Lower leg skin (tissue), 4 donors: ENCODE measurements at places on chromosomes 11 and 22.
A peak's percentile ranks its signal among the peaks of the same experiment; 100 is the strongest.

DNA sequence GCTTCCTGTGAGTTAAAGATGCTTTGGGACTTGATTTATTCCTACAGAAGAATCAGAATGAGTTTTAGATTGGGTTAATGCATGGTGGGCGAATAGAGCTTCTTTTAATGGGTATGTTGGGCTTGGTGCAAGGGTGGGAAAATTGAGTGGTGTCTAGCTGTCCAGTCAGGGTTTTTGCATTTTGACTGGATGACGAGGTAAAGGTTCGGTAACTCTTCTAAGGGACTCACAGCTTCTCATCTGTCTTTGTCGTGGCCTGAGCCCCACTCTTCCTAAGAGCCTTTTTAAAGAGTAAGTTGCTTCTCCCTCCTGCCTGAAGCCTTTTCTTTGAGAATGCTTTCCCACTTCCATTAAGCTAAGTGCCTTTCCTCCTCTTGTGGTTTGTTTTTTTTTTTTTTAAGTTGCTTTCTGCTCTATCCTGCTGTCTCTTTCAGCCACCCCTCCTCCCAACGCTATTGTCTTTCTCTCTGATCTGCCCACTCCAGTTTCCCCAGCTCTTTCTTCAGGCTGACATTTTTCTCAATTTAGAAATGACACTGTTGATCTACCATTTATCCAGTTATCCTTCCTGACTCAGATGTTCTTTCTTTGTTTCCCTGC, 1.1 kb downstream of the DPF2 start:
- no peak for DNase-seq

- DNase-seq, result no peak
Observed at GRCh38 chr11:5736396-5736795, at the start of gene OR56B1. OR56B1 (plus strand) TSS chr11:5736448; CDS start chr11:5736517, 69 bp downstream.

DNA sequence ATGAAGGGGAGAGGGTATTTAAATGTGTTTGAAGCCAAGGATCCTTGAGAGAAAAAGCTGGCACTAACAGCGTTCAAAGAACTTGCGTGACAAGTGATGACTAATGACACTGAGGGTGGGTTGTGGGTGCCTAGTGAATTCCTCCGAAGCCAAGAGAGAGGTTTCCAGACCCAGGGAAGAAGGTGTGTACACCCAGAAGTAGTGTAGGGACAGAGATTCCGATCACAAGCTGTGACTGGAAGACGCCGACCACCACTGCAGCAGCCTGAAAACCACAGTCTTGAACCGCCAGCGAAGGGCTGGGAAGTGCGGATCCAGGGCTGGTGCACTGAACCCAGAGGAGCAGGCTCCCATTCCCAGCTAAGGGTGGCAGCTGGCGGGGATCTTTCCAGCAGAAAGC, 9.5 kb downstream of the PPARA start:
- no peak for DNase-seq

DNA sequence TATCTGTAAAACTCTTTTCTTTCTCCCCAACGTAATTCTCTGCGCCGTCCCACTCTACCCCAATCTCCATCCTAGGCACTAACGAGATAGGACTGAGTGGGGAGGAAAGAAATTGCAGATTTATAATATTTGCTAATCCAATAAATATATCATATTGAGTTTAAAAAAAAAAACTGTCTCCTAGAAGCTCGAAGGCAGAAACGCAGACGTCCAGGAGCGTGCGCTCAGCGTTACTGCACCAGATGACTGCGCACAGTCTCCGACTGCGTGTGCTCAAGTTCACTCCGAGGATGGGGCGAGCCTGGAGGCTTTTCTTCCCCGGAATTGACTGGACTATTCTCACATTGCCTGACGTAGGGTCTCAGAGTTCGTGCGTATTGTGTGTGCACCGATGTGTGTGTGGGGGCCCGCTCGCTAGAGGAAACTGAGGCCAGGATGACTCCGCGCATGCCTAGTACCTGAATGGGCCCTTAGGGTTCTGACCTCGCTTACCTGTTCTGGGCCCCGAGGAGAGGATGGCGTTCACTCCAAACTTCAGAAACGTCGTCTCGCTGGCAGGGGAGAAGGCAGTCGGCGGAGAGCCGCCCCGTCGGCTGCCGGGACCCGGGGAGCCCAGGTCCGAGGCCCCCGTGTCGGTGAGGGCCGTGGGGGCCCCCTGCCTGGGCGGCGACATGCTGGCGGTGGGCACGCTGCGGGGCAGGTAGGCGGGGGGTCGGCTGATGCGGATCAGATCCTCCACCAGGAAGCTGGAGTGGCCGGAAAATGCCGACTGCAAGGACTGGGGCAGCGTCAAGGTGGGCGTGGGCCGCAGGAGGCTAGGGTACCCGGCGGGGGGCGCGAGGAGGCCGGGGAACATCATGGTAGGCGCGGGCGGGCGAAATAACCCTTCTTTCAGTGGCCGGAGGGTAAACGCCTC, 551 bp downstream of the DBX1 start:
- no peak for DNase-seq

GRCh38 chr11:27864091-27864491, 163.8 kb upstream of the BDNF start:
- no peak for DNase-seq

DNA sequence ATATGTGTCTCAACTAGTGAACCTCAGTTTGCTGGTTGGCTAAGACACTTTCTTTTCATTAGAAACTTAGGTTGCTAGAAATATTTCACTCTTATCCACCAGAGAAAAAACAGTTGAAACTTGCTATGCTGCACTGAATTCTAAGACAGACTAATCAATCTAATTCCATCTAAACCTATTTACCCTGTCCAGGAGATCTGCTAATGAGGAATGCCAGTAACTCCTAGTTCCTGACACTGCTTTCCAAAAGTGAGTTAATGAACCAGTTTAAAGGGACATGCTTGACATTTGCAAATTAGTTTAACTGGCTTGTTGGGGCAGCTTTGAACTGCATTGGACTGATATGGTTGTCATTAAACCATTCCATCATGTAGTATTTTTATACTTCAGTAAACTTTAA, 258.5 kb downstream of the CNTN5 start:
- no peak for DNase-seq

DNA sequence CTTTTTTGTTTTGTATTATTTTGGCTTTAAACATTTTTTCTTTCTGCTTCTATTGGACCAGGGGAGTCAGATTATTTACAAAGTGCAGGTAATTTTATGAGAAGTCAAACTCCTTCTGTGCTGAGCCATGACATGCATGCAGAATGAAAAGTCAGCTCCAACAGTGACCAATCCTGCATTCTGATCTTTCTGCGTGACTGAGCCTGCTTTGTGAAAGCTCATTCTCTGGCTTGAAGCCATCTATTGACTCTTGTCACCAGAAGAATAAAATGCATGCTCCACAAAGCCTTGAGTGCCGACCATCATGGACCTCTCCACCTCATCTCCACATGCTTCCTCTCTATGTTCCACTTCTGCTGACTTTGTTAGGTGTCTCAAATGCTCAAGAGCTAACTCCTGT, 50.2 kb downstream of the MIAT start:
- DNase-seq, result no peak

GRCh38 chr11:7268758-7269157, 17.1 kb downstream of the SYT9 start:
- DNase-seq, result no peak

GRCh38 chr11:76636826-76637460, 33.6 kb downstream of the LRRC32 start:
- no peak for DNase-seq

DNA sequence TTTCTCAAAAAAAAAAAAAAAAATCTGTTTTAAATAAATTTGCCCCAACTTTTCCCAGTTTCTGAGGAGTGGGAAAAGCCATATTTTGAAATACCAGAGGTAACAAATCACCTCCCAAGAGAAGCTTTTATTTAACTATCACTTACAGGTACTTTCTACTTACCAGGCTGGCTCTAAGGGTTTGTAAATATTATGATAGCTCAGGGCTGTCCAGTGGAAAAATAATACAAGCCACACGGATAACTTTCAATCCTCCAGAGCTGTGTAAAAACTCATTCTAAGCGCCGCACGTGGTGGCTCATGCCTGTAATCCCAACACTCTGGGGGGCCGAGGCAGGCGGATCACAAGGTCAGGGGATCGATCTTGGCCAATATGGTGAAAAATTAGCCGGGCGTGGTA, 5.6 kb upstream of the SEC14L4 start:
- DNase-seq, result no peak

GRCh38 chr22:32396746-32397145, 15.3 kb downstream of the RTCB start:
- DNase-seq, result peak; percentile 49

DNA sequence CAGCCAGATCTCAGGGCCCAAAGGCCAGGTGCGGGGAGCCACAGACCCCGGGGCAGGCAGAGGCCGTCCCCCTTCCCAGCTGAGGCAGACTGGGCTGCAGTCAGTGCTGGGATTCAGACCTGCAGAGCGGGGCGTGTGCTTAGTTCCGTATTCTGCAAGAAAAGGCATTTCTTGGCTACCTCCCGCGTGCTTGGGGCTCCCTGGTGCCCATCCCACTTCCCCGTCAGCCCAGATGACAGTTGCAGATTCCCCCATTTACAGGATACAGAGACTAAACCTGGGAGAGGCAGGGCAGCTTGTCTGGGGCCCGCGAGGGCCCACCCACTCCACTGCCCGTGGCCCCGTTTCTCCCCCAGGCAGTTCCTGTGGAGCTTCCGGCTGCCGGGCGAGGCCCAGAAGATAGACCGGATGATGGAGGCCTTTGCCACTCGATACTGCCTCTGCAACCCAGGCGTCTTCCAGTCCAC, 18.3 kb downstream of the CYTH4 start:
- no peak for DNase-seq

GRCh38 chr11:83195143-83195466, 1.6 kb downstream of the ANKRD42 start:
- DNase-seq, result no peak

- no peak for DNase-seq
Observed at GRCh38 chr22:30438559-30438958, 13.0 kb downstream of the MTFP1 start.

- no peak for DNase-seq
Observed at GRCh38 chr11:107268977-107269376, 188.6 kb downstream of the CWF19L2 start.

GRCh38 chr11:107929611-107930200, 1.5 kb downstream of the RAB39A start:
- DNase-seq, result peak; percentile 53

GRCh38 chr11:120527111-120527761, 15.7 kb downstream of the GRIK4 start:
- no peak for DNase-seq

GRCh38 chr11:73257342-73258103, 14.6 kb upstream of the P2RY6 start:
- no peak for DNase-seq

- no peak for DNase-seq
Observed at GRCh38 chr22:35288116-35288515, 11.6 kb upstream of the TOM1 start.

- no peak for DNase-seq
Observed at GRCh38 chr11:95154514-95154913, 64.9 kb downstream of the ENDOD1 start.

DNA sequence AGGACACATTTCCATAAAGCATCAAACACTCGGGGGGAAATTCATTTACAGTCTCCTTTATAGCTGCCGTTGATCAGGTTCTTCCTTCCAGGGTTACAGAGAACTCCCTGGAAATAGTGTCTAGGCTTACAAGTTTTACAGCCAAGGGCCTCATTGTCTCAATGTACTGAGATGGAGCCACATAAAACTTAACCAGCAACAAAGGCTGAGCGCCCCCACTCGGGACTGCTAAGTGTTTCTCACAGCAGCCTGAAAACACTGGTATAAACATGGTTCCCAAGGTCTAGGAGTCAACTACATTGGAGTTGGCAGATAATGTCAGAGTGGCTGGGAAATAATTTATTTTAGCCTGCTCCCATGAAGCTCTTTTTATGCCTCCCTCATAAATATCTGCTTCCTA, 686.2 kb downstream of the OPCML start:
- no peak for DNase-seq

DNA sequence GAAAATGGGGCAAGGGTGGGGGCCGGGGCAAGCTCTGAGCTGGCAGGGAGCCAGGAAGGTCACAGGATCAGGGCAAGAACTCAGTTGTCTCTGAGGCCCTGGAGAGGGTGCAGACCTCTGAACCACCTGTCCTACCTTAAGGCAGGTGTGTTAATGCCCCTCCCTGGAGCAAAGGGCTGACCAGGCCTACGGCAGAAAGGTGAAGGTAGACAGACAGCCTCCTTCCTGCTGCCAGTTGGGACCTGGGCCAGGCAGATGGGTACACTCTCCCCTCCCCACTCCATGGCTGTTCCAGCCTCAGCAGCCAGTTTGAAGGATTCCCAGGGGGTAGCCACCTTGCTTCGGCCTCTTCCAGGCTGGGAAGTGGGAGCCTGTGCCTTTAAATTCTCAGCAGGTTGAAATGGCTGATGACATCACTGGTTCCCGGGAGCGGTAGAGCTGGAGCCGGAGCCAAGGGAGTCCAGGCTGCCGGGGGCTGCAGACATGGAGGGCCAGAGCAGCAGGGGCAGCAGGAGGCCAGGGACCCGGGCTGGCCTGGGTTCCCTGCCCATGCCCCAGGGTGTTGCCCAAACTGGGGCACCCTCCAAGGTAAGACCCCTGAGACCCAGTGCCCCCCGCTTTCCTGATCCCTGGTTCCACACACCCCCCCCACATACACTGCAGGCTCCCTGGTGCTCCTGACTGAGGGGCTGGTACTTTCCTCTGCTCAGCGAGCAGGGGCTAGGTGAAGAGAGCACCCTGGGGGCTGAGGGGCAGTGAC, at the start of gene INPP5J:
TSS of gene INPP5J (plus strand) at position 435 of the 760 bp plus-strand sequence. CDS start at position 484, 49 bp downstream.
- no peak for DNase-seq

DNA sequence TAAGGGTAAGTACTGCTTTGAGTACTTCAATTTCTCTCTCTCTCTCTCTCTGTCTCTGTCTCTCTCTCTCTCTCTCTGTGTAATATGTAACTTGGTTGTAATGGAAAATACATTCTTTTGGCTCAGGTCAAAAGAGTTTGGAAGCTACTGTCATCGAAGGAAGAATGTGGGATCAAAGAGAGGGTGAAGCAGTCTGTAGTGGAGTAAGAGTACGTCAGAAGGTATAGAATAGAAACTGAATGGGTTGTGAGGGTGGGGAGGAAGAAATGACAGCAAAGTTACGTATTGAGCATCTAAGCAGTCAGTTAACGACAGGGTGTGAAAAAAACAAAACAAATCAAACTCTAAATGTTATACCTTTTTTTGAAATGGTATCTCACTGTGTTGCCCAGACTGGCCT, 10.0 kb downstream of the NCAM1 start:
- DNase-seq, result no peak

DNA sequence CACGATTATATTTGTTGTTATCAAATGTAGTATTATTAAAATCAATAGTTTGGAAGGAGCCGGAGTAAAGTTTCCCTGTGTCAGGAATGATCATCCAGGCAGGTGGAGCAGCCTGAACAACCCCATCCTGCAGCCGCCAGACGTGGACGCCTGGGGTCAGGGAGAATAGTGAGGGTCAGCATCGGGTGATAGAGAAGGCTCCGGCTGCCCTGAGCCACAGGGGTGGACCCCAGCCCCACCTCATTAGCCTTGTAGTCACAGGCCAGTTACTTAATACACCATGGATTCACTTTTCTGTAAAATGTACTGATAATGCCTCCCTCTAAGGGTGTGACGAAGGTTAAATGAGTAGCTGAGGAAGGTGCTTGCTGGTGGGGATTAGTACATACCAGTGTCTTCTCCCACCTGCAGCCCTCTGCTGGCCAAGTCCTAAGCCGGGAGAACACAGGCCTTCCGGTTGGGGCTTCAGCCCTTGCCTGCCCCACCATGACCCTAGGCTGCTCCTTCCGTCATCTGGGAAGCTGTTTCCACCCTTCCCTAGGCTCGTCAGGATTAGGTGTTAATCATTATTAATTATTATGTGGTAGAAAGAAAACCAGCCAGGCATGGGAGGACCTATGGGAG, 14.9 kb downstream of the TMEM121B start:
- DNase-seq, result no peak

- DNase-seq, result no peak
Observed at GRCh38 chr11:3046641-3047040, 10.6 kb downstream of the CARS1 start.
